ENCODE measurements at places on chromosomes 1 and 21.

DNA sequence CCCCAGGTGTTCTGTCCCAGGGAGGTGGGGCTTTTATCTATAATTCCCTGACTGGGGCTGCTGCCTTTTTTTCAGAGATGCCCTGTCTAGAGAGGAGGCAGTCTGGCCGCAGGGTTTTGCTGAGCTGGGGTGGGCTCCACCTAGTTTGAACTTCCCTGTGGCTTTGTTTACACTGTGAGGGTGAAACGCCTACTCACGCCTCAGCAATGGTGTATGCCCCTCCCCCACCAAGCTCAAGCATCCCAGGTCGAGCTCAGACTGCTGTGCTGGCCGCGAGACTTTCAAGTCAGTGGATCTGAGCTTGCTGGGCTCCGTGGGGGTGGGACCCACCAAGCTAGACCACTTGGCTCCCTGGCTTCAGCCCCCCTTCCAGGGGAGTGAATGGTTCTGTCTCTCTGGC lies 124.3 kb downstream of the CENPF start:
- no peak for DNase-seq

DNA sequence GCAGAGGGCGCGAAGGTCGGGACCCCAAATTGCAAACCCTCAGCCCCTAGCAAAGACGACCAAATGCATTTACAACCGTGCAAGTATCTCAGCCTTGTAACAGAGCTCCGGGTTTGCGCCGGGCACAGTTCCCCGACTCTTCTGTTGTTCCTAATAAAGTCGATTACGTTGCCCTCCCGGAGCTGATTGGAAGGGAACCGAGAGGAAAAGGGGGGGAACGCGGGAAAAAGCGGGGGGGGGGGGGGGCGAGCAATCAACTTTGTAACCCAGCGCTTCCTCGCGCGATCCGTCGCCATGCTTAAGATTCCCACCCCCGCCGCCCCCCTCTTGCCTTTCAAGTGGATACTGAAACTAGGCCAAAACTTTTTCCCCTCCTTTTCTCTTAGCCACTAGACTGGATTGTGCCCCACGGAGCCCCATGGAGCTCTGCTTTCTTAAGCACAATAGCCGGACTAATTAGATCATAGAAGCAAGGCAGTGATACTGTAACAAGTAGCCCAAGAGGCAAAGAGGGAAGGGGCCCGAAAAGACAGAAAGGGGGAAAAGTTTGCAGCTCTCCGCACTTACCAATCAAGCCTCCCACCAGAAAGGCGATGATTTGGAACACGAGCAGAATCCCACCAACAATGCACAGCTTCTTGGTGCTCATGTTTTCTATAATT lies 565 bp downstream of the WLS start:
- DNase-seq, result no peak

- DNase-seq, result no peak
These were observed 84.3 kb downstream of the OLFML3 start for GRCh38 chr1:114063544-114063943.

DNA sequence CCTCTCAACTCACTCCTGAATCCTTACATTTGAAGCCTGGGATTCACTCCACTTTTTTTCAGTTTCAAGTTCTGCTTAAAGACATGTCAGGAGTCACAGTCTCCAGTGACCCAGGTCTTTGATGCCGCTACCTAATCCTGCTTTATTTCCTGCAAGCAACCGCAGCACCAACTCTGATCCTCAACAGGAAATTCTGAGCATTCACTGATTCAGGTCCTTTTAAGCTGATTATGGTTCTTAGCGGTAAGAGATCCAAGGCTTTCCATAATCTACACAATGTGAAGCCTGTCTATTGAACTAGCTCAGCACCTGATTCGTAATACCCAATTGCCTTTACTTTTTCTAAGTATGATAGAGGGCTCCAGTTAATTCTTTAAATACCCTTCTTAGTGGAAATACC lies 43.7 kb upstream of the PIGC start:
- no peak for DNase-seq

- no peak for DNase-seq
These were observed 87.3 kb downstream of the SIK1 start for GRCh38 chr21:43339668-43340067.

GRCh38 chr1:93980320-93981273 lies 71.4 kb upstream of the GCLM start:
- DNase-seq, result no peak

- DNase-seq, result no peak
These were observed 801.9 kb downstream of the BRINP3 start for GRCh38 chr1:189675712-189676244.

DNA sequence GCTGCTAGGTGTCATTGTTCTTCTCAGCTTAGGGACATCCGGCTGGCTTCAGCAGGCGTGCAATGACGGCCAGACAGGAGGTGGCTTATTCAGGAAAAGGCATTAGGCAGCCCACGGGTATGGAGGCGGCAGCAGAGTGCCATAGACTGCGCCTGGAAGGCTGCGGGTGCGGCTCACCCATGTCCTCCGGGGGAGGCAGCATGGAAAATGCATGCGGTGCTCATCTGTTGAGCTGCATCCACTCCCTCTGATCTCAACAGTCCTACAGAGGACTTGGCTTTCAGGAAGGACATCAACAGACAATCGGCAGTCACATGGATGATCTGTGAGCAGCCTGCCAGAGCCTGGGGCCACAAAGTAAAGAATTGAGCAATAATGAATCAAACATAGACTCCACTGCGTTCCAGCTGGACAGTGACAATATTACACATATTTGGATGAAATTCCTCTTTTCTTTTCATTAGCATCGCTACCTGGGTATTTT lies 42.9 kb downstream of the UMODL1 start:
- DNase-seq, result no peak

- no peak for DNase-seq
These were observed 23.3 kb upstream of the ST6GALNAC5 start for GRCh38 chr1:76843821-76844464.

- DNase-seq, result no peak
These were observed 211.7 kb upstream of the PTGFR start for GRCh38 chr1:78279051-78279450.
